ENCODE measurements at places on chromosomes 12 and 14.

GRCh38 chr12:88634008-88634407 lies 53.7 kb upstream of the KITLG start:
- no peak for DNase-seq

- peak; percentile 51 for DNase-seq
Measured at GRCh38 chr12:120904197-120904773, at the start of gene SPPL3. TSS of gene SPPL3 (minus strand) at chr12:120904358. CDS start at chr12:120903867, 491 bp downstream.

DNA sequence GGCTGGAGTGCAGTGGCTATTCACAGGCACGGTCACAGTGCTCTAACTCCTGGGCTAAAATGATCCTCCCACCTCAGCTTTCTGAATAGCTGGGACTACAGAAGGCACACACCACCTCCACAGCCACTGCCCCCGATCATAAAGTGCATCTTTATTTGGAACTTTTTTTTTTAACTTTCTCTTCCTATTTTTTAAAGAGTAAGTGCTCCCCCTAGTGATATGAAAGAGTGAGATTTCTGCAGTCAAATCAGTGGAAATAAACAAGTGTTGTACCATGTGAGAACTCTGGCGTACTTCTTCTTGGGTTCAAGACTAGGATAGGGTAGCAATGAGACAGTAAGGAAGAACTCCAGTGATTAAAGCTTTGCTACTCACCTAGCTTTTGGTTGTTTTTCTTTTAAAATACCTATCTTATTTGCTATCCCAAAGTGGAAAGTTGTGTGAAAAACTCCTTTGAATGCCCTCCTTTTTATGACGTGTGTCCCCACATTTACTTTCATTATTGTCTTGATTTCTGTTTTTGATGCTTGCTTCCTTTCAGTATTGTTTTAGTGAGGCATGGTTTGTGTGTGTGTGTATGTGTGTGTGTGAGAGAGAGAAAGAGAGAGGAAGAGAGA lies 6.6 kb downstream of the PPP4R4 start:
- peak; percentile 25 for DNase-seq

DNA sequence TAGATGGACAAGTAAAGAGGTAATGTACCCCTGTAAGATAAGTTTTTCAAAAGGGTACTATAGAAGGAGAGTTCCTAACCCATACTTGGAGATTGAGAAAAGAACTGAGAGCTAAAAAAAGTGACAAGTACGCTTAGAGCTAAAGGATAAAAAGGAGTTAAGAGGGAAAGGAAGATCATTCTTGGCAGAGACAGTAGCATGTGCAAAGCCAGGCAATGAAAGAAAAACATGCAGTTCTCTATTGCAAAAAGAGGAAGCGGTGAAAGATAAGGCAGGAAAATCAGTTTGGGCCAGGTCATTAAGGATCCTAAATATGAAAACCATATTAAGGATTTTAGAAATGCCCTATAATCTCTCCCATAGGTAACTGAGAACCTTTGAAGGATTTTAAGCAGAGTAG lies 500.4 kb upstream of the GARIN6 start:
- no peak for DNase-seq

Measured in A172 (cell line).